ENCODE measurements at places on chromosomes 16 and 17. TPM values are rescaled to one million over a fixed set of nuclear protein-coding genes. Genes with fewer than 3 reads are reported as not detected.

Gene TMEM107
- total RNA-seq, result 11.0 TPM

Gene TELO2
- total RNA-seq, result 13.4 TPM

Gene NME1
- total RNA-seq, result 40.9 TPM

Gene NPIPA5
- total RNA-seq, result 0.36 TPM

Gene GAS7
- total RNA-seq, result 32.1 TPM

Gene DBF4B
- total RNA-seq, result 2.7 TPM

Gene C17orf67
- total RNA-seq, result 1.1 TPM

Gene EXOC7
- 127 TPM for total RNA-seq

Gene B9D1
- 39.3 TPM for total RNA-seq

Gene OMG
- total RNA-seq, result not detected

Gene ODAD4
- 0.97 TPM for total RNA-seq

Gene SCGB1C2
- not detected for total RNA-seq

Gene SMTNL2
- not detected for total RNA-seq

Gene METRN
- 48.5 TPM for total RNA-seq

Gene ACSM2A
- total RNA-seq, result not detected

Gene CMTM1
- 3.4 TPM for total RNA-seq

Gene SCPEP1
- 64.4 TPM for total RNA-seq

Gene DRC3
- total RNA-seq, result 1.6 TPM

Gene CD300H
- total RNA-seq, result not detected

Gene EME1
- 0.85 TPM for total RNA-seq

Gene SPHK1
- total RNA-seq, result 56.1 TPM

Gene HES7
- total RNA-seq, result 0.73 TPM

Gene CD300A
- not detected for total RNA-seq

Gene TMEM92
- total RNA-seq, result not detected

Gene RARA
- 25.0 TPM for total RNA-seq

Gene CCDC92B
- not detected for total RNA-seq

Gene CA5A
- not detected for total RNA-seq

Gene HCRT
- total RNA-seq, result not detected

Gene GRAPL
- total RNA-seq, result not detected

Data from hair follicle dermal papilla cell (primary cell).